ENCODE measurements at places on chromosomes 2 and 18.

- DNase-seq = no peak
These were observed 81.3 kb downstream of the VWC2L start for GRCh38 chr2:214492152-214492551.

GRCh38 chr2:169237286-169237685 lies 125.0 kb downstream of the LRP2 start:
- DNase-seq = peak; percentile 31

DNA sequence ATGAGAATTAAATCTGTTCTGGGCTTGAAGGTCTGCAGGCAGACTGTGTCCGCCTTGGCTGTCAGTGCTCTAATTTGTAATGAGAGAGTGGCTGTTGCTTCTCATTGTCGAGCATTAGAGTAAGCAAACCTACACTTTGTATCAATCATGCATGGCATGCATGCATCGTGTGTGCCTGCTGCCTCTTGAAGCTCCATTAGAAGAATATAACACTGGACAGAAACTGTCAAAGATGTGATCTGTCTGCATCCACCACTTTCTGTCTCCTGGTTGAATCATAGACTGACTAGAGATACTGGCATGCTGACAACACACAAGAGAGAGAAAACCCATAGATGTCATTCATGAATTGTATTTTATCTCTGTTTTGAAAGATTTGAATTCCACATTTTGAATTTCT lies 275.0 kb upstream of the NXPH2 start:
- no peak for DNase-seq

GRCh38 chr2:42868874-42869273 lies 76.5 kb upstream of the HAAO start:
- DNase-seq = no peak

DNA sequence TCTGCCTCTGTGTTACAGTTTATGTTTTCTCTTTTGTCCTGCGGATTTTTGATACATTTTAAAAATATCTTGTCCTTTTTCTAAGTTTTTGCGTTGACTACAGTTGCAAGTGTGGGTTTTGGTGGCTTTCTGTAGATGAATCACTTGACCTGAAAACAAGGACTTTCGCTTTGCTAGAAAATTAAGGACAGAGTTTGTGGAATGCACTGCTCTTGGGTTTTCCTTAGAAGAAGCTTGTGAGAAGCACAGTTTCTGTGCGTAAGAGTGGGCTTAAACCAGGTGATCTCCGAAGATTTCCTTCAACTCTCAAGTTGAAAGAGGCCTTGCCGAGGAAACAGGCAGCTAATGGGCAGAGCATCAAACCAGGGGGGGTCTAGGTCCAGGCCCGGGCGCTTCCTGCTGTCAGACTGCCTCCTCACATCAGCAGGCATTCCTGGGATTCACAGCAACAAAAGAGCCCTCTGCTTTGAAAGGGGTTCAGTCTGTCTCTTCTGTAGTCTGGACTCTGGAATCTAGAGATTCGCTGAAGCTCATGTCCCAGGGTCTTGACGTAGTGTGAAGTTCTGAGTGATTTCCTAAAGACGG lies 17.3 kb downstream of the NCK2 start:
- peak; percentile 26 for DNase-seq

GRCh38 chr2:205287316-205287715 lies 395.0 kb upstream of the NRP2 start:
- DNase-seq = no peak

GRCh38 chr2:190412966-190413365 lies 4.8 kb downstream of the MFSD6 start:
- DNase-seq = no peak

DNA sequence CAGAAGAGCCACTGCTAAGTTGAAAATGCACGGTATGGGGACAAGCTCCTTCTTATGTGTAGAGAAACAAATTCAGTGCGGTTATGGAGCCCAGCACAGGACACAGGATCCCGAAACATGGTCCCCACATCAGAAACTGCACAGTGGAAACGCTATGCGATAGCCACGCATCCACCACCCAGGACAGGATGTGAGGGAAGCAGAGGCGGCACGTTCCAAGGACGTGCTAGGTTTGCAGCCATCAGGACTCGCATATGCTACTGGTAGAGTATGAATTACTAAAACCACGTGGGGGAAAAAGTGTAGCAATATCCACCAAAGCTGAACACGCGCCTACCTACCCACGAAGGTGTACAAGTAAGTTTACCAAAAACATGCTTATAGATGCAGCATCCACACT lies 34.7 kb upstream of the SNTG2 start:
- DNase-seq = no peak

- peak; percentile 52 for DNase-seq
These were observed 59.4 kb upstream of the MSTN start for GRCh38 chr2:190121971-190122370.

DNA sequence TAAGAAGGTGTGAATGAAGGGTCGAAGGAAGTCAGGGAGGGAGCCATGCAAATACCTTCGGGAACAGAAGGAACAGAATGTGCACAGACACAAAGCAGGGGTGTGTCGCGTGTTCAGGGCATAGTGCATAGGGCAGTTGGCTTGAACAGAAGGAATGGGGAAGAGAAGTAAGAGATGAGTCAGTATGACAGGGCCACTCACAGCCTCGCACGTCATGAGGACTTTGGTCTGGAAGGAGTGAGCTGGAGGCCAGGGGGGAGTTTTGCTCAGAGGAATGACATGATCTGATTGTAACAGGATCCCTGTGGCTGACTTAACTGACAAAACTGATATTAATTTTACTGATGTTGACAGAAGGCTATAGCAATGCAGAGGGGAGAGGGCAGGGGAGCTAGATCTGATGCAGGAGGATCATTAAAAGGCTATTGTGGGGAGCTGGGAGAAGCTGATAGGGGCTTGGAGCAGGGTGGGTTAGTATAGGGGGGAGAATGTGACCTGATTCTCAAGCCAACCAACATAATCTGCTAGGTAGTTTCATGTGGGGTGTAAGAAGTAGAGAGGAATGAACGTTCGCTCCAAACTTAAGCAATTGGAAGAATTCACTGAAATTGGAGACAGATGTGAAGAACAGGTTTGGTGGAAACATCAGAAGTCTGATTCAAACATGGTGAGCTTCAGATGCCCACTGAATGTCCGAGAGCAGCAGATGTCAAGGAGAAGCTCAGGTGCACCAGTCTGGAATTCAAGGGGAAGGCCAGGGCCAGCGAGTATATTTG lies 60.4 kb upstream of the COPS8 start:
- DNase-seq = peak; percentile 85

DNA sequence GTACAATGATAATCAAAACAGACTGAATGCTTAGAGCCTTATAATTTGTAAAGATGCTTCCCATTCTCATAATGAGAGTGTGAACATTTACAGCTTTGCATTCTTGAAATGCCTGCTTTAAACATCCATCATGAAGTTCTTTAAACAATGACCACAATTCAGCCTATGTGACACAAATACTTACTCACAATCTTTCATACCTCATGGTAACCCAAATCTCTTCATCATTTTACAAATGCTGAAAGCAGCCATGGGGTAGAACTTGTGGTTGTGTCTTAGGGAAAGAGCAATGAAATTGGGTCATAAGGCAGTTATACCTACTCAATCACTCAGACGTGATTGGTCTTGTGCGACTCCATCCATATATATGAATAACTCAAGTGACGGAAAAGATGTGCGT lies 140.7 kb downstream of the RND3 start:
- DNase-seq = no peak

GRCh38 chr2:195115738-195116137 lies 541.3 kb upstream of the SLC39A10 start:
- DNase-seq = no peak

GRCh38 chr2:657766-658165 lies 19.4 kb downstream of the TMEM18 start:
- DNase-seq = no peak

GRCh38 chr2:177754492-177754873 lies 318.1 kb downstream of the PDE11A start:
- no peak for DNase-seq

- DNase-seq = no peak
These were observed 107.6 kb upstream of the RMP24 start for GRCh38 chr18:35864916-35865315.

DNA sequence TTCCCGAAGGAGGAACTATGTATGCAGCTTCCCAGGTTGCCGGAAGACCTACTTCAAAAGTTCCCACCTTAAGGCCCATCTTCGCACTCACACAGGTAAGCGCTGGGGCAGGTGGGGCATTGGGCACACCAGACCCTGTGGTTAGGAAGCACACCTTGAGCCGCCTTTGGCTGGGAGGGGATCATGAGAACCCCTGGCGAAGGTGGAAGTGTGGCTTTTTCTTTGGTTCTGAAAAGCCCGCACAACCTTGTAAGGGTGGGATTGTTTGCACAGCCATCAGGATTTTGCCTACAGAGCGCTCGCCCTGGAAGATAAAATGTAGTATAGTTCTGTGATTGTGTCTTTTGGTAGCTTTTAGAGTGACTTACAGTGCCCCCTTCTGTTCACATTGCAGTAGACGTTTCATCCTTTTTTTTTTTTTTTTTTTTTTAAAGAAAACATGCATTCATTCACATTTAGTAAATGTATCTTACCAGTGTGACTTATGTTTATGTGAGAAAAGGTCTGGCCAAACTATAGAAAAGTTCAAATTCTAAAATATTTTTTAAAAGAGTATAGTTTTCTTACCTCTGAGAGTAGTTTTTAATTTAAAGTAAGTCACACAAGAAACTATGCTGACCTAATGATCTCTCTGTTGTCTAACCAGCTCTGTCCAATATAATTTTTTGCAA lies 5.3 kb downstream of the KLF11 start:
- DNase-seq = peak; percentile 79

DNA sequence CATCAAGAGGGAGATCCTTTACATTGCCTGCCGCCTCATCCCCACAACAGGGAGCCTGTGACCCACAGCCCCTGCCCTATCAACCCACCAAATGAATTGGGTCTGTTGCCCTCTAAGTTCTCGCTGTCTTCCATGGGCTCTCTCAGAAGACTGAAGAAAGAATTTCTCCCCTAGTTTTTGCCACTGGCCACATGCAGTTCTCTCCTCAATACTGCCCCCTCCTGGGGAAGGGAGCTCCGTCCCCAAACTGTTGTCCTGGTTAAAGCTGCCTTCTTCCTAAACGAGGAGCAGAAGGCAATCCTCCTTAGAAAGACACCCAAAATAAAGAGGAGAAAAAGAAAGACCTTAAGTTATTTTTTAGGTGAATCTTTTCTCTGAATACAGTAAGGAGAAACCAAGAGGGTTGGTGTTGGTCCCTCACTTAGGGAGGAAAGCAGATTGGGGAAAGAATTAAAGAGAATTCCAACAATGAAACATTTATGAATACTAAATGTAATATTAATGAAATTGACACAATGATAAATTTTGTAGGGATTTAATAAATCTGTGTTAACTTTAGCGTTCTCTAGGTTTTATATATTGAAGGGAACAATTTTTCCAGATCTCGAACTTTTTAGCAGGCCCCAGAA lies 31.1 kb upstream of the SATB2 start:
- DNase-seq = peak; percentile 78

DNA sequence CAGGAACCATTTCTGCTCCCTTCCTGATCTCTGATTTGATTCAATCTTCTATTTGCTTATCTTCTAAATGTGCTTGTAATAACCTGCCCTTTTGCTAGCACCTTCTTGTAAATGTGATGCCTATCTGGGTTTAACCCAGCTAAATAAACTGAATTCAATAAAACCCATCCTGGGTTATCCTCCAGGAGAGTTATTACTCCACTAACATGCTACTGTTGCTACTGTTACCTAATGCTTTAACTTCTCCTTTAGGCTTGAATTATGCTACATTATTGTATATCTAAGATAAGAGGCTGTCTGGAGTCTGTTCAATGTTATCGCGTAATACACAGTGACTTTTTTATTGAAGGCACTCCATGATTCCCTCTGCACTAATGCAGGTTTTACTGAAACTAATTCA lies 206.5 kb upstream of the CTAGE1 start:
- no peak for DNase-seq

- peak; percentile 9 for DNase-seq
These were observed 489.7 kb downstream of the SOX11 start for GRCh38 chr2:6181926-6182325.
